ENCODE measurements at places on chromosomes 12 and 14.

DNA sequence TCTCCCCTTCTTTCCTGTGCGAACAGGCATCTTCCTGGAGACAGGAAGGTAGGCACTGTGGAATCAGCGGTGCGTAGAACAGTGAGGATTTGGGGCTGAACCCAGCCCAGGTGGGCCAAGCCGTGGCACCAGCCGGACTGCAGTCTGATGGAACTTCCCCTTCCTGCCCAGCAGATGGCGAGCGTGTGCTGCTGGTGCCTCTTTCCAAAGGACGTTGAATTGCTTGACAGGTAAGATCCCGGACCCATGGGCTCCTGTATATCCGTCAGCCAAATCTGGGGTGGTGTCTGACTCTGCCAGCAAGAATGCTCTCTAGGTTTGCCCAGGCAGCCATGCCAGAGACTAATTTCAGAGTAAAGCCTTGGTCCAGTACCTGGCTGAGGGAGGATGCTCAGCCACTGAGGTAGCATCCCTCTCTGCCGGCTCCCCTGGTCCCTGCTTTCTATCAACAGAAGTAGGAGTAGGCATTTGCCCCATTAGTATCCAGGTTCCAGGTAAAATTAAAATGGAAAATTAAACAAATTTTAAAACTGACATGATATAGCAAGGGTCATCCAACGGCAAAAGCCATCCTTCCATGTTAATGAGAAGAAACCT is 21.1 kb upstream of the KCNA5 start:
- peak; percentile 22 for DNase-seq

GRCh38 chr14:88201851-88202250 is 121.2 kb downstream of the KCNK10 start:
- no peak for DNase-seq

DNA sequence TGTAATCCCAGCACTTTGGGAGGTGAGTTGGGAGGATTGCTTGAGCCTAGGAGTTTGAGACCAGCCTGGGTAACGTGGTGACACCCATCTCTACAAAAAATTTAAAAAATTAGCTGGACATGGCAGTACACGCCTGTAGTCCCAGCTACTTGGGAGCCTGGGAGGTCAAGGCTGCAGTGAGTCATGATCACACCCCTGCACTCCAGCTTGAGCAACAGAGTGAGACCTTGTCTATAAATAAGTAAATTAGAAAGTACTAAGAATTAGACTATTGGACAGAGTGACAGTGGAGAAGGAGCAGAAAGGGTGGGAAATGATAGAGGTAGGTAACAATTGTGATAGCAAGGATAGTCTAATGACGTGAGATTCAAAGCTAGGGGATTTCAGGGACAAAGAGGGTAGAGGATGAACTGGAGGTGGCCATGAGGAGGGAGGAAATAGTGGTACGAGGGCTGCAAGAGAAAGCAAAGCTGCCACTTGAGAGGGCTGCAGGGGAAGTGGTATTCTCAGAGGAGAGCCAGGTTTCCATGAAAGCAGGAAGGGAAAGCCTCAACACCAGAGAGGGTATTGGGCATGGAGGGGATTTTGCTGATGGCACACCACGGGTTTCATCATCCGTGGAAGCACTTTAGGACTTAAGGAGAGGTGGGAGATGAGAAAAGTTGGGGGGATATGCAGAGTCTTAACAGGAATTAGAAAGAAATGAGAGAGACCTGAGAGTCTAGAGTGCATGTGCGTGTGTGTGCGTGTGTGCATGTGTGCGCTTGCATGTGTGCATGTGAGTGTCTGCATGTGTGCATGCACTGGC is 85.6 kb downstream of the SYNE2 start:
- no peak for DNase-seq

- no peak for DNase-seq
Measured at GRCh38 chr14:79056879-79057278, 886.7 kb downstream of the NRXN3 start.

DNA sequence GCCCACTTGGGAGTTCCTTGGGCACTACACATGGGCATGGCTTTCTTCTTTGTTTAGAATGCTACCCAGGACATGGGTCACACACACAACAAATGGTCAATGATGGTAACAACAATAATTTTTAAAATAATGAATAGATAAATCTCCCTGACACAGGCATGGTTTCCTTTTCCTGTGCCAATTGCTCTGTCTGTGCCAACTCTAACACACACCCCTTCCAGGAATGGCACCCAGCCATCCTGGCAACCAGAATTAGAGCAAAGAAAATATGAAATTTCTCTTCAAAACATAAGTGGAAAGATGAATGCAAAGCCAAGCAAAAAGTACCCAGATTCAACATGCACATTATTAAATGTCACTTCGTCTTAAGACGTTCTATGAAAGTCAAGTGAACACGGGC is 104.9 kb upstream of the SOX5 start:
- no peak for DNase-seq

GRCh38 chr12:64877363-64878004 is 53.0 kb downstream of the TBC1D30 start:
- no peak for DNase-seq

GRCh38 chr12:112824166-112824565 is 32.6 kb downstream of the RPH3A start:
- DNase-seq = no peak

GRCh38 chr14:92670160-92670559 is 78.3 kb downstream of the LGMN start:
- no peak for DNase-seq

DNA sequence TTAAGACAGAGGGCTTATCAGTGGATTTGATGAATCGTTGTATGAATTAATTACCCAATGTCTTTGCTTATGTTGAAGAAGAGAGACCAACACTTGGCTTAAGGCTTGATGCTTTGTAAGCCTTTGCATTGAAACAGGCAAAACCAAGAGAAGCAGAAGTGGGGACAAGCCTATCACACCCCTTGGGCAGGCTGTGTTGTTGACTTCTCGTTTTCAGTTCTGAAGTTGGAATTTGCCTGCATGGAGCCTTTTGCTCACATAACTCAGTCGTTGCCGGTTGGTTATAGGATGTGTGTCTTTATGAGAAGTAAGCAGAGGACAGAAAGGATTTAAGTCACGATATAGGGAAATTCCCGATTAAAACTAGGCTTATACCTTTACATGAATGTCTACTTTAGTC is 94.7 kb downstream of the CCDC92 start:
- no peak for DNase-seq

DNA sequence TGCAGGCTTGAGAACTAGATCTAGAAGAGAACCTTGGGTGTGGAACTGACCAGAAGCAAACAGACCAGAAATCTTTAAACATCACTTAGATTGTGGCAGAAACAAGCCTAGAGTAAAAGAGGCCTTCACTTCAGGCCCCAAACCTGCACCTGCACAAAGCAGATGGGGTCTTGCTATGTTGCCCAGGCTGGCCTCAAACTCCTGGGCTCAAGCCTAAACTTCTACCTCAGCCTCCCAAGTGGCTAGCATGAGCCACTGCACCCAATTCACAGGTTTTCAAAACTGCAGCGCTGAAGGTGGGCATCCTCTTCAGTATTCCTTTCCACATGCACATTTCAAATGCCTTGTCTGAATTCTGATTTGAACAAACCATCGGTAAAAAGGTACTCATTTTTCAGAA is 19.9 kb downstream of the MOK start:
- DNase-seq = no peak

- no peak for DNase-seq
Measured at GRCh38 chr12:123278101-123278627, 6.5 kb upstream of the CDK2AP1 start.

DNA sequence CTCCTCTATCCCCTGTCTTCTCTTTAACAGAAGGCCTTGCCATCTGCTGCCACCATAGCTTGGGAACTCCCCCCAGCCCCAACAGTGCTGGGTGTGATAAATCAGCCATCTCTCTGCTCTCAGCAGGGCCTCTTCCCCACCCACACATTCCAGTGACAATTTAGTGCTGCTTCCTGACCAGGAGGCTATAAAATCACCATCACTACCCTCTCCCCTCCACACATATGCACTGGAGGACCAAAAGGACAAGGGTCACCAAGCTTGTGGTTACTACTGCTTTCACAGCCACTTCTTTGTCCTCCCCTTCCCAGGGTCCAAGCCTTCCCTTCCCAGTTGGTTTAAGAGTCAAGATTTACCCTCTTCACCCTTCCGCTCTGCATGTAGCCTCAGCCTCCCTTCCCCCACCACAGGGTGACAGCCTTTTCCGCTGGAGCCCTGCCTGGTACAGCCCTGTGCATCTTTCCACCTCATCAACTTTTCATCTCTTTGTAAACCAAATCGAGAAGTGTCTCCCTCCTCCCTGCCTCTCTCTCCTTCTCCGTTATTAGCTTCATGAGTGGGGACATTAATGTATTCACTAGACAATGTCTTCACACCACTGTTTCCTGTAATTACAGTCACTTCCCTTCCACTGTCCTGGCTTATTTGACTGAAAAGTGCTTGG is 9.4 kb downstream of the PSMB5 start:
- DNase-seq = no peak

- no peak for DNase-seq
Measured at GRCh38 chr14:21768116-21768874, 94.7 kb upstream of the OR4E1 start.

DNA sequence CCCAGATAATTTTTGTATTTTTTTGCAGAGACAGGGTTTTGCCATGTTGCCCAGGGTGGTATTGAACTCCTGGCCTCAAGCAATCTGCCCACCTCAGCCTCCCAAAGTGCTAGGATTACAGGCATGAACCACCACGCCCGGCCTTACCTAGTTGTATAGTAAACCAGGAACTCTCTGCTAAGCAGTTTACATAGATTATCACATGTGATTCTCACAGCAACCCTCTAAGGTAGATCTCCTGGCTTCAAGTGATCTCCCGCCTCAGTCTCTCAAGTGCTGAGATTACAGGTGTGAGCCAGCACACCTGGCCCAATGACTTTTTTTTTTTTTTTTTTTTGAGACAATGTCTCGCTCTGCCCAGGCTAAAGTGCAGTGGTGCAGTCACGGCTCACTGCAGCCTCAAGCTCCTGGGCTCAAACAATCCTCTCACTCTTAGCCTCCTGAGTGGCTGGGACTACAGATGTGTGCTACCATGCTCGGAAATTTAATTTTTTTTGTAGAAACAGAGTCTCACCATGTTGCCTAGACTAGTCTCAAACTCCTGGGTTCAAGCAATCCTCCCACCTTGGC is 26.0 kb upstream of the ATP2A2 start:
- no peak for DNase-seq

GRCh38 chr14:92461891-92462290 is 51.7 kb upstream of the RIN3 start:
- DNase-seq = no peak
